T-helper 2 cell treated with Interferon-gamma antibody and Interleukin-4, amounts not matched to agents 5 μg/mL and 100 μg/mL, for 36 hours (primary cell): ENCODE measurements at places on chromosomes 1 and 21.
A peak's percentile ranks its signal among the peaks of the same experiment; 100 is the strongest.

- DNase-seq, result no peak
These were observed 64.0 kb upstream of the DNAJC6 start for GRCh38 chr1:65245295-65245694.

GRCh38 chr1:54273795-54274163 is 73.8 kb downstream of the MRPL37 start:
- DNase-seq, result no peak

- no peak for DNase-seq
These were observed 374.9 kb downstream of the DSCAM start for GRCh38 chr21:40472013-40472412.

GRCh38 chr1:233514946-233515391 is 98.9 kb upstream of the KCNK1 start:
- DNase-seq, result no peak

DNA sequence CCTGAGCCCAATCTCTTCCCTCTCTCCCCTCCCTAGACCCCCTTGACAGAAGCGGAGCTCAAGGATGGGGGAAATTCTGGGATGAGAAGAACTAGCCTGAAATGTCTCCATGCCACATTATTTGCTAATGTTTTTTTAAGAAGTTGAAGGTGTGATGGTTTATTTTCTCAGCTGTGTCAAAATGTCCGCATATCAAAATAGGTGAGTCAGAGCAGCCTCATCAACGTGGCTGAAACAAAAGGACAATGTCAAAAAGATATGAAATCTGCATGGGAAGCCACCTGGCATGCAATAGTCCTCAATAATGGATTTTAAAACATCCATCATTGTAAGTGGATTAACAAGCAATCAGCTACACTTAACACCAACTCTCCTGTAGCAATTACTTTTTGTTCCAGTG is 101.4 kb downstream of the BEND5 start:
- no peak for DNase-seq

- no peak for DNase-seq
These were observed 111.0 kb downstream of the KCNJ6 start for GRCh38 chr21:37805266-37805665.

GRCh38 chr21:37593740-37594471 is 227.3 kb downstream of the DYRK1A start:
- no peak for DNase-seq

GRCh38 chr1:212987702-212988322 is 27.9 kb downstream of the ANGEL2 start:
- no peak for DNase-seq

DNA sequence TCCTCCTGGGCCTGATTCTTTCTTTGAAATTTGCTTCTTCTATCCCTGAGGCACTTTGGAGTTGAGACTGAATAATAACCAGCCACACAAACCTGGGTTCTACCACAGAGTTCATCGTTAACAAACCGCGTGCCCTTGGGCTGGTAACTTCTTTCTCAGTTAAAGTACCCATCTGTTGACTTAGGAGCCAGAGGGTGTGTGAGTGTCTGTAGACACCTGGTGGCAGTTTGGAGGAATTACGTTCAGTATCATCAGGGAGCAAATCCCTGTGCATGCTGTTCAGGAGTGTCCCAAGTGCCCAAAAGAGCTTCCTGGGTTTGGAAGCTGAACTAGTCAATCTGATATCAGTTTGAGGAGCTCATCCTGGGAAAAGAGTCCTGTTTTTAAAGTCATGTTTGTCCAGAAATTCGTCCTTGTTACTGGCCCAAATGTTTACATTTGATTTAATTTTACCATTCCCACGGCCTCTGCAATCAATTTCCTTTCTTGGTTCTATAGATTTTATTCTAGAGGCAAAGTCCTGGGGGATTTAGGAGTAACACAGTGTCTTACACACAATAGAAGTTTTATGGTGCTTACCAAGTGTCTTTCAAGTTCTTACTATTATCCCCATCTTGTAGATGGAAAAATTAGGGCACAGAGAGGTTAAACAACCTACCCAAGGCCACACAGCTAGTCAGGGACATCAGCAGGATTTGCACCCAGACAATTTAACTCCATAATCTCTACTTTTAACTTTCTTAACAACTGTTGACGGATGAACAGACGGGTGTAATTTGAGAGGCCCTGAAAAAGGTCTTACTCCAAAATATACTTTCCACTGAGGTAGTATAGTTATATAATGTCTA is 26.7 kb upstream of the RPTN start:
- peak; percentile 27 for DNase-seq

DNA sequence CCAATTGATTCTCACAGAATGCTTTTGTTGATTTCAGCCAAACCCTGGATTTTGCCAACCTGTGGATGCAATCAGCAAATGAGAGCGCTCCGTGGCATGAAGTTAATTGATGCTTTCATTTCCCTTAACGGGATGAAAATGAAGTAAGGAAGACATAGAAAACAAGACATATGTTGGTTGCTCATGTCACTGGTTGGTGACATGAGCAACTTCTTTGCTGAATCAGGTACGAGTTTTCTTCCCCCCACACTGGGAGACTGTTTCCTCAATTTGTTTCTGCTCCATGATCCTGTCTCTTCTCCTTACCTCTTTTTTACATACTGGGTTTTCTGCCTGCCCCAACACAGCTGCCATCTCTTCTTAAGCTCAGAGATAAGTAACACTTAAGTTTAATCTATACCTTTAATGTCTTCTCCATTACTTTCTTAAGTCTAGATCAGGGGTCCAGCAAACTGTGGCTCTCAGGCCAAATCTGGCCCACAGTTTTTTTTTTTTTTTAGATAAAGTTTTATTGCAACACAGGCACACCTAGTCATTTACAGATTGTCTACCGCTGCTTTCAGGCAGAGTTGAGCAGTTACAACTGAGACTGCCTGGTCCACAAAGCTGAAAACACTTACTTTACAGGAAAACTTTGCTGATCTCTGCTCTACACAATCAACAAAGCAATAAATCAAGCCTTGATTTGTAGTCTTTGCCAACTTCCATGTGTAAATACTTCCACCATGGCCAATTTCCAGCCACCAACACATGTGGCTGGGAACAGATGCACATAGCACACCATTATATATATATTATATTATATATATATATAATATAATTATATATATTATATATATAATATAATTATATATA is 13.3 kb downstream of the GPR157 start:
- DNase-seq, result no peak

DNA sequence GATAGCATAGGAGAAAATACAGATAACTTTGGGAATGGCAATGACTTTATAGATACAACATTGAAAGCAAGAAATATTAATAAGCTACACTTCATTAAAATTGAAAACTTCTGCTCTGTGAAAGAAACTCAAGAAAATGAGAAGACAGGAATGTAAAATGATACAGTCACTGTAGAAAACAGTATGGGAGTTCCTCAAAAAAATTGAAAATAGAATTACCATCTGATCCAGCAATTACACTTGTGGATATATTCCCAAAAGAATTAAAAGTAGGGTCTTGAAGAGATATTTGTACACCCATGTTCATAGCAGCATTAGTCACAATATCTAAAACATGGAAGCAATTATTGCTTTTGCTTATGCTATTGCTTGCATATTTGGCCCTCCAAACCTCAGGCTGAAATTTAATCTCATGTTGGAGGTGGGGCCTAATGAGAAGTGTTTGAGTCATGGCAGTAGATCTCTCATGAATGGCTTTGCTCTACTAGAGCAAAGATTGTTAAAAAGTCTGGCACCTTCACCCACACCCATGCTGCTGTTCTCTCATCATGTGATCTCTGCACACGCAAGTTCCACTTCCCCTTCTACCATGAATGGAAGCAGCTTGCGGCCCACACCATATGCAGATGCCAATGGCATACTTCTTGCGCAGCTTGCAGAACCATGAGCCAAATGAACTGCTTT is 15.3 kb upstream of the AHCYL1 start:
- no peak for DNase-seq

GRCh38 chr21:41659791-41660560 is 106.9 kb downstream of the RIPK4 start:
- DNase-seq, result no peak

- no peak for DNase-seq
These were observed 18.4 kb upstream of the SPATC1L start for GRCh38 chr21:46202592-46203202.

DNA sequence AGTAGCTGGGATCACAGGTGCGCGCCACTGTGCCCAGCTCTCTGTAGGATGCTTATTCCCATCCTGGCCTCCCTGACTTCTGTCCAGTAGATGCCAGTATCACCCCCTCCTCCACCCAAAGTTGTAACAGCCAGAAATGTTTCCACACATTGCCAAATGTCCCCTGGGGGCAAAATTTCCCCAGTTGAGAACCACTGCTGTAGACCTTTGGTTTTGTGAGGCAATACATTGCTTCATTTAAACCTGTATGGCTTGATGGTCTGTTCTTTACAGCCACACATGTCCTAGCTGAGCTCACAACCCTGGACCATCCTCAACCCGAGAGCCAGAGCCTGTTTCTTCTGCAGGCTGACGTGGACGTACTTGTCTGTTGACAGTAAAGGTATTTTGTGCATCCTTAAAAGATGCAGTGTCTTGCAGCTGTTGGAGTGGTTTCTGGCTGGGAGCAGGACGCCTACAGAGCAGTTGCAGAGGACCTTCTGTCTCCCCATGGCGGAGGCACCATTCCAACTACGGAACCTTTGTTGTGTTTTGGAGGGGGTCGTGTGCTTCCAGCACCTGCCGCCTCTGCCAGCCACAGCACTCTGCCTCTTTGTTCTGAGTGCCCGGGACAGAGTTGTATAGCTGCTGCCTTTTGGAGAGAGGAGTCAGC is 26.6 kb downstream of the DOP1B start:
- DNase-seq, result no peak

DNA sequence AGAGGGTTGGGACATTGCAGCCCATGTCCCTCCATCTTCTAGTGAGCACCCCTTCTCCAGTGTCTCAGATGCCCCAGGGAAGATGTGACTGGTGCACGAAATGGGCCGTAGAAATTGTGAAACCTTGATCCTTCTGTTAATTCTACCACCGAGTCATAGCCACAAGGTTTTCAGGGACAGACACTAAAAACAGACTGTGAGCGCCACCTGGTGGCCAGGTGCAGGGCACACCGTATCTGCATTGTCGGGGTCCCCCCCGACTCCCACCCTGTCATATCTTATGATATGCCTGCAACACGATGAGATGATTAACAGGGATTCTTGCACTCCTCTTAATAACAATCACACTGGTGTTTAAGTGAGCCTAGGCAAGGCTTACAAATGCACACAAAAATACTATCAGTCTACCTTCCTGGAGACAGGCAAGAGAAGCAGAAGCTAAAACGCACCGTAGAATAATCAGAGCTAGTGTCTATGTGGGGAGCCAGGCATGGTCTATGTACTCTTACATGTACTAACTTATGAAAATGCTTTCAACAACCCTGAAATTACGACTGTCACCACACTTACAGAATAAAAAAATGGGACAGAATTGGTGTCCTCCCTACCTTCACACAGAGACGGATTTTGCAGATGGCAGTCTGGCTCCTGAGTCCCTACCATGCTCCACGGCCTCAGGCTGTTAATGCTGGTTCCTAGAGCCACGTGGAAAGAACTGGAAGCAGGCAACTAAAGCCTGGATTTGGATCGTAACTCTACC is 57.9 kb downstream of the FHAD1 start:
- peak; percentile 36 for DNase-seq

DNA sequence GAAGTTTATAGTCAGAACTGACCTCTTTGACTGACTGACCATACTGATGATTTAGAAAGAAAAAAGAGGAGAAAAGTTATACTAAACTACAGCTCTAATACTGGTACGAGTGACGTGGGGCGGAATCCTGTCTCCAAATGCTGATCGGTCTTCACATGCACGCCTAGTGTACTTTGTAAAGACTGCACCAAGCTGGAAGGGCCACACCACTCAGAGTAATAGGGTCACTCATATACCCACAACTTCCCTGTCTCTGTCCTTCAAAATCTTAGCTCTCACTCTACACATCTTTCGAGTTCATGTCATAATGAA is 19.4 kb upstream of the GUCA2A start:
- DNase-seq, result no peak

DNA sequence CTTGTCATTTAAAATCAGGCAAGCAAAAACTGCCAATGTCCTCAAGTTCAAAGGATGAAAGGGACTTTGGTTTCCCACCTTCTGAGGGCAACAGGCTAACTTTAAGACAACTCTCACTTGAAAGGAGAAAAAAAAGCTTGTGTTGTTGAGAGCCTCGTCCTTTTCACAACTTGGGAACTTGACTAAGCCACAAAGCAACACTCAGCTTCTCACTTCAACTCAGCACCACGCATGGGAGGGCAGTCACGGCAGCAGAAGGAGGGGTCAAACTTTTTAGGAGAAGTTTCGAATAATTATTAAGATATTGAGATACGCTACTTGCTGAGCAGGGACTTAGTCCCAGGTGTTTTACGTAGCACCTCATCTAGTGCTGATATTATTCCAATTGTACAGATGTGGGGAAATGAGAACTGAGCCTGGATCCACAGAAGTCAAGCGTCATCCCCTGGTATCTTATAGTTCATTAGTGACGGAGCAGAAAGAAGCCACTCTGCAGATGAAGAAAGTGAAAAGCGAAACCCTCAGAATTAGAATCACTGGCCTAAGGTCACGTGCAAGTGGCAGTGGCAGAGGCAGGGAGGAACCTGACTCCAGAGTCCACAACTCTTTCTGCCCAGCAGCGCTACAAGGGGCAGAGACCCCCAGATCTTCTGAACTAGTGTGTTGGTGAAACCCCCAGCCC is 83.6 kb downstream of the JAK1 start:
- DNase-seq, result no peak

DNA sequence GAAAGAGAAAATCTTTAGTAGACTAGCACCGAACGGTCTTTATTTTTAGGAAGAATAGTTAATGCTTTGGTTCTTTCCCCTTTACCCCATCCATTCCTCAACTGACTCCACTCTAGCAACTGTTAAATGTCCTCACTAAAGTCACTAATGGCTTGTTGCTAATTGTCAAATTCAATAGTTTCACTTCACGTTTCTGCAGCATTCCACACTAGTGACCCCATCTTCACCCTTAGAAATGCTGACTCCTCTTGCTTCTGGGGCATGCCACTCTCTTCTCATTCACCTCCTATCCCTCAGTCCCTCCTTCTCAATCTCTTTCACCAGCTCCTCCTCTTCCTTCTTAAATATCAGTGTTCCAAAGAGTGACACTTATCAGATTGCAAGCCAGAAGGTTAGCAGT is 19.4 kb upstream of the CADM3 start:
- DNase-seq, result no peak

- DNase-seq, result no peak
These were observed 25.3 kb downstream of the TRIM11 start for GRCh38 chr1:228381356-228381755.

- DNase-seq, result no peak
These were observed 133.8 kb downstream of the AK5 start for GRCh38 chr1:77415579-77415978.

DNA sequence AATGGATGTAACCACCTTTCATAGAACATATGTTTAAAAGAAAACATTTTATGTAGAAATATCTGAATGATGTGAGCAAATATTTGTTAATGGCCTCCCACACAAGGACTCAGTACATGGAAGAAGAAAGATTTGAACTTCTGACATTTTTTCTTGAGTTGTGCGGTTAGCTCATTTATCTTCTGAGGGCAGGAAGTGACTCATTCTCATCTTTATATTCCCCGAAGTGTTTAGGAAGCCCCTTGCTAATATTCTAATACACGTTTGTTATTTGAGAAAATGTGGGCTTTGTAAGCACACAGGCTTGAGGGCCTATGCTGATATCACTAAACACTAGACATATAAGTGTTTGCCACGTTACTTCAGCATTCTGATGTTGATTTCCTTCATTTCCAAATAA is 392.5 kb upstream of the PTBP2 start:
- no peak for DNase-seq

- no peak for DNase-seq
These were observed 54.6 kb downstream of the ZBTB40 start for GRCh38 chr1:22506130-22506692.

- no peak for DNase-seq
These were observed 198.8 kb downstream of the AMY1C start for GRCh38 chr1:103948526-103948925.
